ENCODE measurements at places on chromosomes 2 and 18.
A peak's percentile ranks its signal among the peaks of the same experiment; 100 is the strongest.

GRCh38 chr2:115299199-115299598 is 856.8 kb downstream of the DPP10 start:
- DNase-seq = no peak

DNA sequence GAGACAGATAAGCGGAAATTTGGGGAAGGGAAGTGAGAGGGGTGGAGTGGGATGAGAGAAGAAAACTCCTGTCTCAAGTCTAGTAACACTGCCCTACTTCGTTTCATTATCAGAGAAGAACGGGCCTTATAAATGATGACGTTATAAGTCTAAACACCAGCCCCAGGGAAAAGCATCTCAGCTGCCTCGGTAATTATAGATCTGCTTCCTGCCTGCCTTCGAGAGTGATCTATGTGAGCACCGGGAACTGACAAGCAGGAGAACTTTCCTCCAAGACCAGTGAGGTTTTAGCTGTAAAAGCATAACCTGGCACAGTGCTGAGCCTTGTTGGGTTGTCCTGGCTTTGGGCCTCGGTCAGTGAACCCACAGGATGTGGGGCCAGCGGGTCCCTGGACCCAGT is 227.9 kb upstream of the SIX2 start:
- no peak for DNase-seq

DNA sequence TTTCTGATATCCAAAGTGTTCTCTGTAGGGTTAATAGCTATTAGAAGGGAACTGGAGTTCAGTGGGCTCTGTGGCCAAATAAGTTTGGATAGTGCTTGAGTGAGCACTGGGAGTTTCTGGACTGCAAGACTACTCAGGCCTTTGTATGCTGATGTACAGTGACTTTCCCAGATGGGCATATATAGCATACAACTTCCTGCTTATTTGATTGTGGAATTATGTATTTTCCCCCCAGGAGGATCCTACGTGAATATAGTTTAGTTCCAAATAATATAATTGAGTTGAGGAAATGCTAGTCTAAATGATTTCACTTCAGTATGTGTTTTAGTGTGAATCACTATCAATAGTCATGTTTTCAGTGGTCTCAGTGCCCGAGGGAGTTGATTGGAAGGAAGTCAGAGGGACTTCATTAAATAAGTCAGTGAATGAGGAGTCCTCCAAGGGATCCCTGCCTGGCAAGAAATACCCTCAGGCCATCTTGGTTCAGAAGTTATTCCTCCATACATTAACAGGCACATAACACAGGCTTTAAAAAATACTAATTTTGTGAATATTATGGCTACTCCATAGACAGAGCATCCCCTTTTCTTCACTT is 251.4 kb downstream of the PRKCE start:
- no peak for DNase-seq

- no peak for DNase-seq
Measured at GRCh38 chr2:213057977-213058376, 93.4 kb downstream of the IKZF2 start.

DNA sequence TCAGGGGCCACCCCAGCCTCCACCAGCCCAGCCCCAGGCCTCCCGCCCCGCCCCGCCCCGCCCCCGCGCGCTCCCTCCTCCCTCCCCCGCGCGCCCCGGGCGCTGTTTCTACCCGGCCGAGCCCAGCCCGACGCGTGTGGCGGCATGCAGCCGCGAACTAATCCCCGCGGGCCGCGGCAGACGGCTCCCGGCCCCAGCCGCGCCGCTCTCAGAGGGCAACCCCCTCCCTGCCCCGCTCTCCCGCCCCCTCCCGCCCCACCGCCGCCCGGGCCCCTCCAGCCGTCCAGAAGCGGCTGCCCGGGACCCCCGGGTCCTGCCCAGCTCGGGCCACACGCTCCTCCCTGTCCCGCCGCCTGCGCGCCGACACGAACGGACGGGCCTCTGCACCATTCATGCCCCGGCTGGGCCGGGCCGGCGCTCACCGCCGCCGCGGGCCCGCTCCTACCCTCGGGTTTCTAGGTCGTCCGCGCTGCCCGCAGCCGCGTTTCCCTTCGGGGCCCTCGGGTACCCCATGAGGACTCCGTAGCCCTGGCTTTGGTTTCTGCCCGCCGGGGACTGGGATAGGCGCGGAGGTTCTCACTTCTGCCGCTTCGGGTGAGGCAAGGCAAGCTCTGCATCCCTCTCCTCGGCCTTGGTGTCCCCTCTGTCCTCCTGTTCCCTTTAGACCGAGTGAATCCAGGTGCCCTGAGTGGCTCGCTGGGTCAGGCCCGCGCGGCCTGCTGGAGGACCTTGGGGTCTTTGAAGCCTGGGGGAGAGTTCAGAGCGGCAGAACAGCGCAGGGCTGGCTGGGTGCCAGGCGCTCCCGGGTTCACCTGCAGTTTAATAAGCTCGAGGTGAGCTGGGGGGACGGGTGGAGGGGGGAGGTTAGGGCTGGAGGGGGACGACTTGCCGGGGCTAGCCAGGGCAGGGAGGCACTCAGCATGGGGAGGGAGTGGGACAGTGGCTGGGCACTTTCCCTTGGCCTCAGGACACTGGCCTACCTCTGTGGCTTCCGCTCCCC is 3.1 kb downstream of the WNT10A start:
- DNase-seq = no peak

DNA sequence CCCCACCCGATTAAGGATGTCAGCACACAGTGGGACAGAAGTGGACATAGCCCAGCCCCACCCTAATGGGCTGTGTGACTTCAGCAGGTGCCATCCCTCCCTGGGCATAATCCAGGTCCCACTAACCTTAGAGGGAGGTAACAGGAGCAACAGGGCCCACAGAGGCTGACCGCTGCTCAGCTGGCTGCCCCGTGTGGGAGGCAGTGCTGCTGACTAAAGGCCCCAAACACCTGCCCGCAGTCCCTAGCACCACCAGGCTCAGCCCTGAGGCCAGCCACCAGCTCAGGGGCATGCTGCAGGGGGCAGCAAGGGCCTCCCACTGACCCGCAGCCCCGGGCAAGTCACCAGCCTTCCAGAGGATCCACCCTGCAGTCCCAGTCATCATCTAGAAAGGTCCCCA is 14.6 kb downstream of the BIN1 start:
- no peak for DNase-seq

DNA sequence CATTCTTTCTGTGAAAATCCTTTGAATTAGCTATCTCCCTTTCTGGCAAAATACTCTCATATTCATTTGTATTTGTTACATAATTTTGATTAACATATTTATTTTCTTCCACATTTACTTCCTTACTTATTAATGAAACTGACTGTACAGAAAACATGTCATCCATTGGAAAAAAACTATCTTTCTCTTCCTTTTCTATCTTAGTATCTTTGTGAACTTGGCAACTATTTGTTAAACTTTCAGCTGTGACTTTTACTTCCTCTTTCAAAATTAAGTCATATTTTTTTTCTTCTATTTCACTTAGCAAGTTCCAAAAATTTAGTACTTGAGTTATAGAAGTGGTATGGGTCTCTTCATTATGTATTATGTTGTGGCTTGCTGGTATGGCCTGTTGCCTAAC is 2.6 kb downstream of the RAD51AP2 start:
- DNase-seq = no peak

DNA sequence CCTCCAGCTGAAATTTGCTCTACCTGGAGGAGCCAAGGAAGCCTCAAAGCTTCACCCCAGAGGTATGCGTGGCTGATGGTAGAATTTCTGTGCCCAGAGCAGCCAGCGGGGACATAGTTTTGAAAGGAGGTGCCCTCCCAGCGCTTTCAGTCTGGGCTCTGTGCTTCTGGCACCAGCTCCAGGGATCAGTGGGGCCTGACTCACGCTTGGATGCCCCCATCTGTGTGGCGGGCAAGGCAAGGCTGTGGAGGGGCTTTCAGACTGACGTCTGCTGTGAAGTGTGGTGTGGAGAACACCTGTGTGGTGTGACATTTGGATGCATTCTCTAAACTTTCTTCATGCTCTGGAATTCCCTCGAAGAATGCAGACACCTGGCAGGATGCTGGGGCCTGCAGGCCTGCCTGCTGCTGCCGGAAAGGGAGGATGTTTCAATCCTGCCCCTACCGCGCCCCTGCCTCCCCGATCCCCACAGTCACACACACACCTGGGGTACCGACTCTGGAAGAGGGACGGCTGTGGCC is 84.1 kb downstream of the CTIF start:
- DNase-seq = no peak

GRCh38 chr2:219509780-219510511 is 4.3 kb upstream of the ASIC4 start:
- peak; percentile 65 for DNase-seq

GRCh38 chr2:85678377-85678776 is 10.4 kb upstream of the SFTPB start:
- no peak for DNase-seq

DNA sequence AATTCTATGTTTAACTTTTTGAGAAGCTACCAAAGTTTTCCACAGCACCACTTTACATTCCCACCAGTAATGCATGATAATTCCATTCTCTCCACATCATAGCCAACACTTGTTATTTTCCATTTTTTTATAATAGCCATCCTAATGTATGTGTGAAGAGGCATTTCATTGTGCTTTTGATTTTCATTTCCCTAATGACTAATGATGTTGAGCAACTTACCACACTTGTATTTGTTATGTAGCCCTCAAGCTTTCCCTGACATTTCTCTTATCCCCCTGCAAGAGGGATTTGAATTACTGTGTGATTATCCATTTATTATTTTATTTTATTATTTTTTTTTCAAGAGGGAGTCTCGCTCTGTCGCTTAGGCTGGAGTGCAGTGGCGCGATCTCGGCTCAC is 23.6 kb upstream of the SOS1 start:
- no peak for DNase-seq

DNA sequence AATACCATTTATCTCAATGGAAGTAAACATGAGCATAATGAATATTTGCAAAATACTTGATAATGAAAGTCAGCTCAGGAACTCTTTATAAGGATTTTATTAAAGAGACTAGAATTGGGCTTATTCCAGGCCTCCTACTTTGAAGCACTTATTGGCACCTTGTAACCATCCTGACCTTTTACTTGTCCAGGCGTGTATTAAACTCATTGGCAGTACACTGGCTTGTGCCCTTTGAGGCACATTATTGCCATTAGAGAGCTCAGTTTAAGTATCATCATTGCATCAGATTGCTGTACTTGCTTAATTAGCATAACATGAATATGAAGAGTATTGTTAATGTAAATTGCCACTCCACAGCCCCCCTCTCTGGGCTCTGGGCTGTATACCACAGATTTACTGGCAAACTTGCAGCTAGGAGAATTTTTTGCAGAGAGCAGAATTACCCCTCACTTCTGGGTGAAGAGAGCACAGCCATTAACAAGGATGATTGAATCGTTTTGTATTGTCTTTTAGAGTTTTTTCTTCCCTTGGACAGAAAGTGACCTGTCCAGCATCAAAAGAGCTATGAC is 72.5 kb downstream of the XIRP2 start:
- no peak for DNase-seq

DNA sequence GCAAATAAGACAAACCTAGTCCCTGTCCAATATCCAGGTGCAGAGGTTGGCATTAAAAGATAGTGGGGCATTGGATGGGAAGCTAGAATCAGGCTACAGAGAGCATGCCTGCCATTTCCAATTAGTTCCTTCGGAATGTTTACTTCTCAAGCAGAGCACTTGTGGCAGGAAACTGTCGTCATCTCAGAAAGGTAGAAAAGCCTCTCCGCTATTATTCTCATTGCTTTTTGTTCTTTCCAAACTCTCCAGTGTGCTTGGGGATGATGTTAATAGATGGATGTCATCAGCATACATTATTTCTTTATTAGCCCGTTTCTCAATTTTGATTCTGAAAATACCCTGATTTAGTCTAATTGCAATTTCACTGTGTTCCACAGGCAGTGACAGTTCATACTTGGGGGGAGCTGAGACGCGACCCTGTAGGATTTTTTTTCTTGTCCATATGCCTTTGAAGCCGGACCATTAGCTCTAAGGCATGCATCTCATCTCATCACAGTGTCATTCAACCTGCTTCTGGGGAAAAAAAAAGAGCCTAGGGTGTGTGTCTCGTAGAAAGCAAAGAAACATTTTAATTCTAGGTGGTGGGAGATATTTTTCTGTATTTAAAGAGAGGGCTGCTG is 7.7 kb downstream of the ASB18 start:
- no peak for DNase-seq

Measured in ELF-1 (cell line).